Central memory CD8-positive, alpha-beta T cell (primary cell): ENCODE measurements at places on chromosomes 2 and 18.

DNA sequence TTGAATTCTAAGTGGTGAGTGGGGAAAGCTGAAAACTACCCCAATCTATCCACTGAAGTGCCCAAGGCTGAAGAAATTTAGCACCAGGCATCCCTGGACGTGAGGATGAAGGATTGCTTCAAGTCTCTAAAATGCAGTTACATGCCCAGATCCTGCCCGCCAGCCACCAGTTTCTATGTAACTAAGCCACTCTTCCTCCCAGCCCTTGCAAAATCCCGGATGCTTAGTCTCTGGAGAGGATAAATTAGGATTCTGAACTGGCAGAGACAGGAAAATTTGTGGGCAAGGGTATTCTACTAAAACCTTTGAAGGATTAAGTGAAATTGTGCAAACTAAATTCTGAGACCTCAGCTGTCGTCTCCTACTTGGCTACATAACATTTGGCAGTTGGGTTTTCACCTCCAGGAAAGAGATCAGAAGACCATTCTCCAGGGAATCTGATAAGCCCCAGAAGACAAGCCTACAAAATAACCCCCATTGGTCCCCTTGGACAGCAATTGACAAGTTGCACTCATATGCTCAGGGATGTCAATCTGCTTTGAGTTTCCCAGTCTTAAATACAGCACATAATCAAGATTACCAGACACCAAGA is 93.9 kb upstream of the CD226 start:
- no peak for DNase-seq

DNA sequence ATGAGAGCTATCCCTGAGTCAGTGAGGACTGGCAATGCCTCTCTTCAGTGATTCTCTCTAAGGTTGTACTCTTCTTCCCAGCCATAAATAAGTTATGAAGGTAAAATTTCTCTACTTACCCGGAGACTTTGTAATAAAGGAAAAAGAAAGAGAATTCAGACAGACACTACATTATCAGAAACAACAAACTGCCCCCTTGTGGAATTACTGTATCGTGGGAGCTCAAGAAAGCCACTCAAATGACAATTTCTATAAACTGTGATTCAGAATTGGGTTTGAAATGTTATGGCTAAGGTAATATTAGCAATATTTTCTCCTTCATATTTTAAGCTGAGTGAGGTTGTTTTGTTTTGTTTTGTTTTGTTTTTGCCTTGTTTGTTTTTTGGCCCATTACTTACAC is 155.8 kb upstream of the TANK start:
- no peak for DNase-seq

DNA sequence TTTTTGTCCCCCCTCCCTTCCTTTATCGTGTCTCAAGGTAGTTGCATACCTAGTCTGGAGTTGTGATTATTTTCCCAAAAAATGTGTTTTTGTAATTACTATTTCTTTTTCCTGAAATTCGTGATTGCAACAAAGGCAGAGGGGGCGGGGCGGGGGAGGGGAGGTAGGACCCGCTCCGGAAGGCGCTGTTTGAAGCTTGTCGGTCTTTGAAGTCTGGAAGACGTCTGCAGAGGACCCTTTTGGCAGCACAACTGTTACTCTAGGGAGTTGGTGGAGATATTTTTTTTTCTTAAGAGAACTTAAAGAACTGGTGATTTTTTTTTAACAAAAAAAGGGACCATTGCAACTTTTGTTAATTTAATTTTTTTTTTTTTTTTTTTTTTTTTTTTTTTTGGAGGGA is 2.1 kb downstream of the SOX11 start:
- DNase-seq = no peak

- DNase-seq = no peak
Observed at GRCh38 chr2:28153851-28154250, 238.8 kb upstream of the FOSL2 start.

DNA sequence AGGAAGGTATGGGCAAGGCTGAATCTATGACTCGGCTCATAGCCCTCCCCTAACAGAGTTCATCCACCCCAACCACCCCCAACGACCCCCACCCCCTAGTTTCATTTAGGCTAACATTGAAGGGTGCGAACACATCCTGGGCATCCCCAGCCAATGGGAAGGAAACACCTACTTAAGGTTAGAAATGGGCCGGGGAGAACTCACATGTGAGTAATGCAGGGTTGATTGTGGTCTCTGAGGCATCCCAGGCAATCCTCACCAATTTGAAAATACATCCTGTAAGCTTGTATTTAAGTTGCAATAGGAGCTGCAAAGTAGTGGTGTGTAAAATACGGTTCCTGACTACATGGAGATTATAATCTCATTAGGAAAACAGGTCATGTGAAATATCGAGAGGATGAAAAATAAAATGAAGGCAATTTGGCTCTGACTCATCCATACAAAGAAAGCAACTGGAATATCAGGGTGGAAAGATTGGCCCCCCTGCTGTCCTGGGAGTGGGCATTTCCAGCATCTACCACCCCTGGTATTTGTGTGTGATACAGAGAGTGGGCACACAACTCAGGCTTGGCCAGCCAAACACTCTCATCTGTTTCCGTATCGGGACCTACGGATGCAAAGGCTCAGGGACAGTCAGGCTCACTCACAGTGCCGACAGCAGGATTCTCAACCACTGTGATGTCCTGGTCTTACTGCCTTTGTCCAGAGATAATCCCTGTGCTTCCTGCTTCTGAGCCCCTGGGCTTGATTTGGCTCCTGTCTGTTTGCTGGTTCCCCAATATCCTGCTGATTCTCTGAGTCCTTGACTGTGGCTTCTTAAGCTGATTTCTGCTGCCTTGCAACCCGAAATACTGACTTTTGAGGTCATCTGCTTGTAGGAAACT is 90.0 kb upstream of the NCKAP5 start:
- DNase-seq = no peak

DNA sequence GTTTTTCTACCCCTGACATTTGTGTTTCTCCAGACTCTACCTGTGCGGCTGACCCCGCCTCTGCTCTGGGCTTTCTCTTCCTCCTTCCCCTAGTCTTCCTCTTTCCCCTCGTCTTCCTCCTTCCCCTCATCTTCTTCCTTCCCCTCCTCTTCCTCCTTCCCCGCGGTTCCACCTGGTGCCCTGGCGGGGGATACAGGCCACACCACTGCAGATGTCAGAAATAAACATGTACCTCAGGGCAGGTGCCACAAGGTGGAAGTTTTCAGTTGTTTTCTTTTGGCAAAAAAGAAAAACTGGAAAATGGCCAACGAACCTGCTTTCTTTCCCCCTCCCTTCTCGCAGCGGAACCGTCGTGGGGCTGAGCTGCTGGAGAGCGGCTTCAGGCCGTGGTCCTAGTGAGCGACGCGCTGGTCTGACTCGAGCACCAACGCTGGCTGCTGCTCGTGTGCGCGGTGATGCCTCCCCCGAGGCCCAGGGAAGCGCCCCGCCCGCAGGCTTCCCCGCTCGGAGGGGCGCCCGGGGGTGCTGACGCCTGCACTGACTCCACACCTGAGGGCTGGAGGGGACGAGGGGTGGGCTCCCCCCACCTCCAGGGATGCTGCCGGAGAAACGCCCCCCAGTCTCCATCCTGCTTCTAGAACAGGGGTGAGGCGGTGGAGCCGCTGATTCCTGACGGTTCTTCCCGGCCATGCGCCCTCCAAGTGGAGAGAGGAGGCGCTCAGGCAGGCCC is 83.7 kb upstream of the ZNF516 start:
- DNase-seq = no peak

GRCh38 chr18:35508746-35509338 is 11.1 kb upstream of the INO80C start:
- DNase-seq = no peak

GRCh38 chr2:64214281-64215115 is 70.3 kb upstream of the PELI1 start:
- DNase-seq = no peak

DNA sequence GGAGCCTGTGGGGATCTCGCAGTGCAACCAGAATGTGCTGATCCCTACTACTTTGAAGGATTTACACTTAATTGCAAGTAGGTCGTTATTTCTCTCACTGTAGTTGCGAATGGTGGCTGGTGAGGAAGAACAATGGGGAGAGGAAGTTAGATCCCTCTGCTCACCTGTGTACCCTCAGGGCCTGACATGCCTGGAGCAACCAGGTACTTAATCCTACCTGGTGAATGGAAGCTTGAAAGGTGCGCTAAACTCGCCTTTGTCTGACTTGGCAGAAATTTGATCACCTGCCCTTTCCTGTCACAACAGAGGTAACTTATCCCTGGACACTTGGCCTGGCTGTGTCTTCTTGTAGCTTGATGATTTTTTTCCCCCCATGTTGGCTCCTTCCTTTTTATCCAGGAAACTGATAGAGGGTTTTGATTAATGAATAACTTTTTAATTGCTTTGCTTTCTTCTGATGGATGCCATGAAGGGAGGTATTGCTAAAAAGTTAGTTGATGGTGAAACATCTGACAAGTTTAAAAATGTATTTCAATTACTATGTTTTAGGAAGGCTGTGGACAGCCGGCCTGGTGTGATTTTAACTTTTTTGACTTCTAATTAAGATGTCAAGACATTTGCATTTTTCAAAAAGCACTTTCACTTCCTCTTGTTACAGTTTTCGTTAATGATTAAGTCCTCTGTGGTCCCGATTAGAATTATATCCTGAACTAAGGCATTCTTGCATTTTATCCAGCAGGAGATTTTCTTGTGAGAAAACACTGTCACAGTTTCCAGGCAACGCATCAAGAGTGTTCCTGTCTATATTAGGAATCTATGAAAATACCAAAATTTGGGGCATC is 9.2 kb downstream of the SGPP2 start:
- DNase-seq = no peak

- DNase-seq = no peak
Observed at GRCh38 chr2:161122772-161123530, 37.3 kb upstream of the TANK start.

DNA sequence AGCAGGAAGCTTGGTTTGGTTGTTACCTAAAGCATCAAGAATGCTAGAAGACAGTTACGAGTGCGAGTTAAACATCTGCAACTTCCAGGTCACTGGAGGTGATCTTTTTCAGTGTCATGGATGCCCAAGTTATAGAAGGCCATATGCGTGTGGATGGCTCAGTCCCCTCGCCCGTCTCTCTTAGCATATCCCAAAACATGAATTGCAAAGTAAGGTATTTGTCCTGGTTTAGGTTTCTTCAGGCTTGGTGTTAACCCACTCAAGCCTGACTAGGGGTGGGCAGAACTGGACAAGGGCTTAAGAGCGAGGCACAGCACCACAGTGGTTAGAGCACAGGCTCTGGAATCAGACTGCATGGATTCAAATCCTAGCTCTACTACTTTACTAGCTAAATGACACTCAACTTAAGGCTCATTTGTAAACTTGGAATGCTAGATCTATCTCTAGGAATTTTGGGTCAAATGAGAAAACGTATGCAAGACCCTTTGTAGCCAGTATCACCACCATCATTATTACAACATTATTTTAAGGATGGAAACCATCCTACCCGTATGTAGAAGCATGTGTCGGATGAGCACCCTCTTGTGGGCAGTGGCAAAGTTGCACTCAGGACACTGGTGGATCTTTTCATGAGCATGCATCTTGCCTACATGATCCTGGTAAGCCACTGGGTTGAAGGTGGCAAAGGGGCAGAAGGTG is 11.2 kb downstream of the ZNF142 start:
- DNase-seq = peak; percentile 27

DNA sequence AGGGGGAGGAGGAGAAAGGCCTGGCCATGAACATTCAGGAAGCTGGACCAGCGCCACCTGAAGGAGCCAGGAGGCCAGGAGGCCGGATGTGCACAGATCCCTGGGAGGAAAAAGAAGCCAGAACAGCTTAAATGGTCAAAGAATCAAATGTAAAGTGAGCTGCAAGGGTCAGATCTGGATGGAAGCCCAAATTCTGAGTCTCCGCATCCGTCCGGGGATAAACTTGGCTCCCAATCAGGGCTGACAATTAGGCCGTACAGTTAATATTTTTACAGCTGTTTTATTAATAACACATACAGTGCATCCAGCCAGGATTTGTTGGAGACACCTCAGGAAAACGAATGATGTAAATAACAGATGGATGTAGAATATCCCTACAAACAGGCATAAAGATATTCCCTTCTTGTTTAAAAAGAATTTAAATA is 495.1 kb upstream of the TCF4 start:
- no peak for DNase-seq

DNA sequence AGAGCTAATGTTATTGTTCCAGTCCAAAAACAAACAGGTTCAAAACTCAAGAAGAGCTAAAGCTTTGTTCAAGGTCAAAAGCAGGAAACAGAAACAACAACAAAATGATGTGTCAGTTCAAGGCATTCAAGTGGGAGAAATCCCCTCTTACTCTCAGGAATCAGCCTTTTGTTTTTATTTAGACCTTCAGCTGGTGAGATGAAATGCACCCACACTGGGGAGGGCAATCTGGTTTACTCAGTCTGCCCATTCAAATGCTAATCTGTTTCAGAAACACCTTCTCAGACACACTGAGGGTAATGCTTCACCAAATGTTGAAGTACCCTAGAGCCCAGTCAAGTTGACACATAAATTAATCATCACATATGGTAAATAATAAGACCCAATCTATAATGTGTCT is 150.6 kb downstream of the TMX3 start:
- DNase-seq = no peak

DNA sequence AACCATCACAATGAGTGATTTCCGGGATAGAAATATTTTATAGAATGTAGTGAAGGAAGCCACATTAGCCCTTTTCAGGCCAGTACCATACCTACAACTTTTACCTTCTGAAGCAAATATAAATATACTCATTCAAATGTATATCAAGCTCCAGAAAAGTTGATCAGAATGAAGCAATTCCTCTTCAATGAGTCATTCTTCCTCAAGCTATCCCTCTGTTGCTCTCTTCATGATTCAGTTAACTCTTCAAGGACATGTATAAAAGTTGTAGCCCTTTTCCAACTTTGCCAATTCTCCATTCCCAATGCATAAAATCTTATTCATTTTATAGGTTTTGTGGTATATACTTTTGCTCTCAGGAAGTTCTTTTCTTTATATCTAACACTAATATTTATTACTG is 242.1 kb upstream of the RGPD4 start:
- DNase-seq = no peak

DNA sequence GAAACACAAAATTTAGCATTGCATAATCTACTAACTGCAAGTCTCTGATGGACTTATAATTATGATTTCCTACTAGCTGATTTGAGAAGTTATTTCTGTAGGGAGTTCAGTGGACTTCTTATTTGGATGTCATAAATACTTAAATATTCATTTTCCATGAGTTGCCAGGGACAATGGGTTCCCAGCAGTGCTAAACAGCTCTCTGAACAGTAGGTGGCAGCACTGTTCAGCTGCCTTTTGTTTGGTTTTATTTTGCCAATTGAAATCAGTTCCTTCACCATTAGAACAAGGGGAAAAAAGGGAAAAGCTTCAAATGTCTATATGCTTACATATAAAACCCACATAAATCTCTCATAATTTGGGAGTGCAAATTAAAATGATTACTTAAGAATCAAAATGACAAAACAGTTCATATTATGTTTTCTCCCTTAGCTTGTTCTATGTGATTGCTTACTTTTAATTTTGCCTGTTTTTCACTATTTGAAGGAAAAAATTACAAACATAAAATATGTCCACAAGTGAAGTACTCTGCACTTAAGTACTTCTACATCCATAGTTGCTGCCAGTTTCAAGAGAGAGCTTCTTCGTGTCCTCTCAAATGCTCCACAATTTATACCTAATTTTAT is 898.9 kb downstream of the CPS1 start:
- no peak for DNase-seq

- no peak for DNase-seq
Observed at GRCh38 chr2:150548527-150548926, 61.1 kb upstream of the RND3 start.

- no peak for DNase-seq
Observed at GRCh38 chr2:160720098-160720497, 226.5 kb upstream of the RBMS1 start.

GRCh38 chr2:36831185-36831584 is 134.7 kb downstream of the VIT start:
- DNase-seq = no peak
